ENCODE measurements at places on chromosomes 16 and 17.

DNA sequence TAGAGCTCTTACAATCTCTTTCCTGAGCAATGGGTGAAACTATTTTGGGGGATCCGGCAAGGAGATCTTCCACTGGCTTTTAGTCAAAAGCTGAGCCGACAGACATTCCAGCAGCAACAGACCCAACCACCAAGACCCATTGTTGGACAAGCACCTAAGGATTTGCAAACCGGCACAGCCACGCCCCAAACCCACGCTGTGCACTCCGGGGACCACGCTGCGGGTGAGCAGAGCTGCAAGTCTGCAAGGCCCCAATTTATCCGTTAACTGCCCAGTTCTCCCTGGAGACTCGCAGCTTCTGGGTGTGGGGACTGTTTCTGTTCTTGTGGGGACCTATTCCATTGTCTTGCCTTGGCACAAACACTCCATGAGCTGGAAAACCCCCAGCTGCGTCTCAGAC, 45.9 kb downstream of the C16orf95 start:
- no peak for DNase-seq

DNA sequence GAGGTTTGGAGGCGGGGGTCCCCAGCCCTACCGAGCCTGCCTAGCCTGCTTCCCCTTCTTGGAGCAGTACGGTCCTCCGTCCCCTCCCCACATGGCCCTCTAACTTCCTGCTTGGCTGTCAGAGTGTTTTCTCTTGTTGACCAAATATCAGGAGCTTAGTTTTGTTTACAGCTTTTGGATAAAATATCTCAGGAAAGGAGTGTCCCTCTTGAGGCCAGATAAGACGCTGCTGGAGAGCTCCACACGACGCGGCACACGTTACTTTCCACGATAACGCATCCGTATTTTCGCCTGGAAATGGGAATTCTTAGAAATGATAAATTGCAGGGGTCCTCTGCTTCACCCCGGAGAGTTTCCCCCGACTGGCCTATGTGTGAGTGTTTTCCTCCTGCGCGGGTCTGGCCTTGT, 182.9 kb downstream of the MAF start:
- no peak for DNase-seq

DNA sequence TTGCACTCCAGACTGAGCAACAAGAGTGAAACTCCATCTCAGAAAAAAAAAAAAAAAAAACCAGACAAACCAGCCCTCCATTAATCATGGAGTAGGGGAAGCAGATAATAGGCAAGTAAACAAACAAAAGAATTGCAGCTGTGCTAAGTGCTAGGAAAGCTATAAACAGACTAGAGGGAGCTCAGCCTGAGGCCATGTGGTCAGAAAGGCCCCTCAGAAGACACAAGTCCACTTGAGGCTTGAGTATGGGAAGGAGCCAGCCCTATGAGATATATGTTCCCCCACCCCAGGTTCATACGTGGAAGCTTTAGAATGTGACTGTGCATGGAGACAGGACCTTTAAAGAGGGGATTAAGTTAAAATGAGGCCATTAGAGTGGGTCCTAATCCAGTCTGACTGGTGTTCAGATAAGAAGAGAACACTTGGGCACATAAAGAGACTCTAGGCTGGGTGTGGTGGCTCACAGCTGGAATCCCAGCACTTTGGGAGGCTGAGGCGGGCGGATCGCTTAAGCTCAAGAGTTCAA, 132.6 kb upstream of the NOL11 start:
- DNase-seq, result no peak

GRCh38 chr16:88130681-88131080, 179.4 kb downstream of the BANP start:
- DNase-seq, result no peak

- DNase-seq, result no peak
Observed at GRCh38 chr16:2002406-2003230, 7.0 kb downstream of the ZNF598 start.

DNA sequence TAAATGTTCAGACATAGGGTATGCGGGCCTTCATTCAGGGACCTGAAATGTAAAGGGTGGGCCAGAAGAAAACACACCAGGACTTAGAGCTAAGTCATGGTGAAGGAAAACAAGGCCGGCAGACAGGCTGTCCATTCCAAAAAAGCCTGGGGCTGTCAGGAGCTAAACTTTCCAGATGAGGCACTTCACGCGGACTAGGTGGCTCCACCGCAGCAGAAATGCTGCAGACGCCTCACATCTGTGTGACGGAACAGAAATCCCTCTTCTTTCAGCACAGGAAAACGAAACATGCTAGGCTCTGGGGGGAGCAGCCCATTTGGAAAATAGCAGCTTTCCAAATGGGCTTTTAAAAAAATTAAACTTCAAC, 88.7 kb downstream of the HS3ST3A1 start:
- DNase-seq, result peak; percentile 57

GRCh38 chr17:4806777-4807604, at the start of gene PLD2:
Gene PLD2, plus strand, starts transcription at chr17:4807152. Its CDS starts 621 bp downstream, at chr17:4807773.
- peak; percentile 98 for DNase-seq

DNA sequence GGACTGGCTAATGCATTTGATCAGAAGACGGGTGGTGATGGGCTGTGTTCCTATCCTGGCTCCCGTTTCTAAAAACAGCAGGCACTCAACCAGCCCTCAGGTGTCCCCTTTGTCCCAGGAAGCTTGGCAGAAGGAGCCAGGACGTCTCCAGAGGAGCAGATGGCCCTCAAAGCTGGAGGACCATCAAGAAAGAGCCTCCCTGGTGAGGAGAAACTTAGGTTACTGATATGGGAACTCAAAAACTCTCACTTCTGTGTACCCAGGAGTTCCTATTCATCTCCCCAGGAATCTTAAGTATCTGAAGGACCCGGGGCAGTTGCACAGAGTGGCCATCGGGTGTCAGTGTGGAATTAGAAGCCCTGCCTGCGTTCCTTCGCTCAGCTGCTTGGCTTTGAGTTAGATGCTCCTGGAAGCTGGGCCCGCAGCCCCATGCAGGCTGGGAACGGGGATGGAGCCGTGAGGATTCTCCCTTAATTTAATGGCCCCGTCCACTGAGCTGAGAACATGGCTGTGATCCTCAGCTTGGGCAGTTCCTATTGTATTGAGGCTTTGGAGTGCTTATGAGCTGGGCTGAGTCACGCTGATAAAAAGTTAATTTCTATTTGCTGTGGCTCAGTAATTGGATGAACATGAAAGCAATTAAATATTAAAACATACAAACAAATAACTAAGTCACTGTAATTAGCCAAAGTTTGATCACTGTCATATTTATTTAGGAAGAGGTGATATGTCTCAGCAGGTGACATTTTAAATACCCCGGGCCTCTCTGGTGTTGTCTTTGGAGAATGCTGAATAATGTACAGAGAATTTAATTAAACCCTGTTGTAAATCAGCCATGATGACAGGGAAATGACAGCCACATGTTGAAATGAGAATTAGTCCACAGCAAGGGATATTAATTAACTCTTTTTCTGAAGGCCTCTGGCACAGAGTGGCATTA, 402.1 kb downstream of the SEC14L1 start:
- DNase-seq, result peak; percentile 88

GRCh38 chr17:19712436-19713004, 3.9 kb downstream of the SLC47A2 start:
- DNase-seq, result no peak

GRCh38 chr17:6019959-6020358, 50.2 kb upstream of the WSCD1 start:
- no peak for DNase-seq

DNA sequence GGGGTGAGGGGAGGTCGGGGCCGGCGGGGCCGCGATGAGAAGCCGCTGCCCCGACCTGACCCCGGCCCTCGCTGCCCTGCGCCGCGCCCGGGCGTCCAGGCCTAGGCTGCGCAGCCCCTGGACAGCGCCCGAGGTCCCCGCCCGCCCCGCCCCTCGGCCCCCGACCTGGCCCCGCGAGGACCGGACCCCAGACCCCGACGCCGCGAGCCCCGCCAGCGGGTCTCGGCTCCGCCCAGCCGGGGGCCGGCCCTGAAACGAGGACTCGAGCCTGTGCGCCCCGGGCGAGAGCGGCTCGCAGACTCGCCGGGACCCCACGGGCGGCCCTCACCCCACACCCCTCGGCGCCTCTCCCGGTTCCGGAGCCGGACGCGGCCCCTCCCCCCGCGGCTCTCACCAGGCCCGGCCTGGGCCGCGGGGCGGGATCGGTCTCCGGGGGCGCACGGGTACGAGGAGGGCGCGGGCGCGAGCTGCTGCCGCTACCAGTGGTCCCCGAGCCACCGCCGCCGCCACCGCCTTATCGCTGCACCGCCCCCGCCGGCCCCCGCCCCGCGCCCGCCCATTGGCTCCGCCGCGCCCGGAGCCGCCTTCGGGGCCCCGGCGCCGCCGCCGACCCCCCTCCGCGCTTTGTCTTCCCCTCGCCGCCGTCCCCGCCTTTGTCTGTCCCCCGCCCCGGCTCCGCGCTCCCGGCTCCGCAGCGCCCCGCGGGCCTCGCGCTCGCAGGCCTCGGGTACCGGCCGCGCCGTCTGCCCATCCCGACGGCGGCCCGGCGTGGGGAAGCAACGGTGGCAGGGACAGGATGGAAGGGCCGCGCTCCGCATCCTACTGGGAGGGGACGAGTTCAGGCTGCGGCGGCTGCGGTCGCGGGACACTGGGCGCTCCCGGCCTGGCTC, at the start of gene LIMD2:
Gene LIMD2, minus strand, starts transcription at position 488 of the 890 bp plus-strand sequence. CDS start 827 bp downstream, outside the sequence.
- peak; percentile 50 for DNase-seq

GRCh38 chr16:46748775-46749705, 896 bp upstream of the MYLK3 start:
- DNase-seq, result no peak

DNA sequence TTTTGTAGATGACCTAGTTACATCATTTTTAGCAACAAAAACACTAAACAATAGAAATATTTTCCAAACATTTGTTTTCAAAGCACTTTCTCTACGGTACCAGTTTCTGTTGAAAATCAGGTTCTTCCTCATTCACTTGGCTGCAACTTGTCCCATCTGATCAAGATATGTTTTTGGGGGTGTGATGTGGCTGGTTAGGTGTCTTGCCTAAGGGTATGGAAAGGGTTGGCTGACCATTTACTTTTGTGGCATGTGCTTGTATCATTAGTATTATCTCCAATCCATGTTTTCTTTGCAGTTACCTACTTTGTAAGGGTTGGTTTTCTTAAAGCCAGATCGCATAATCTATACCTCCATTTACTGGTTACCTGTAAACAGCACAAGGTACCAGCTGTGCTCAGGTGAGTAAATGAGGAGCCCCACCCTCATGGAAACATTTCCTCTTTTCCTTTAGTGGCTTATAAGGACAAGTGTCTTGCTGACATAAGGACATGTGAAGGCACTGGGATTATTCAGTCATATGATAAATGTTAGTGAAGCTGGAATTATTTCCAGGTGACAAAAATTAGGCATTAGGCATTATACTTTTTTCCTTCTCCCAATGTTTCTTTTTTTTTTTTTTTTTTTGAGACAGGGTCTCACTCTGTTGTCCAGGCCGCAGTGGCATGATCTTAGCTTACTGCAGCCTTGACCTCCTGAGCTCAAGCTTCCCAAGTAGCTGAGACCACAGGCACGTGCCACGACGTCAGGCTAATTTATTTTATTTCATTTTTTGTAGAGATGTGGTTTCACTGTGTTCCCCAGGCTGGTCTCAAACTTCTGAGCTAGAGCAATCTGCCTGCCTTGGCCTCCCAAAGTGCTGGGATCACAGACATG, 162.0 kb downstream of the CCDC182 start:
- DNase-seq, result no peak

All from AG08395 (cell line).